ENCODE measurements at places on chromosomes 7 and 10.

- no peak for DNase-seq
These were observed 1.2 kb upstream of the MPP7 start for GRCh38 chr10:28304032-28304571.

DNA sequence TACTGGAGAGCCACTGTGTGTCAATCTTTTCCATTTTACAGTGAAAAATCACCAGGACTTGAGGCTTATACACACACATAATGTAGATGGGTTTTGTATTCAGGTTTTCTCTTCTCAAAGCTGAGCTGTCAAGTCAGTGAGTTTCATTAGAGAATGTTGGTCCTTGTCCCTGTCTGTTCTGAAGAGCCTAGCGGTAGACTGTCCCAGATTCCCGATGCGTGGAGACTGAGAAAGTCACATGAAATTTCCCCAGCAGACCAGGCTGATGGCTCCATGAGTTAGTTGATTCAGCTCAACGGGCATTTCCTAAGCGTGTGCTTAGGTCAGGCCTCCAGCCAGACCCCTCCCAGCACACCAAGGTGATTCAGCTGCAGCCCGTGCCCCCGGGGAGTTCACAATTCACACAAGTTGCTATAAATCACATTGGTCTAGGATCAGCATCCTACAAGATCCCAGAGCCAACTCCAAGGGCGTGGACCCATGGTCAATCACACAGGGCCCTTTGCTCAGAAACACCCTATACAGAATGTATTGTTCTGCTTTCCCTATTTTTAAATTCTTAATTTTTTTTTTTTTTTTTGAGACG lies 17.2 kb downstream of the CHST15 start:
- DNase-seq: no peak

GRCh38 chr10:17061418-17061817 lies 68.2 kb downstream of the CUBN start:
- DNase-seq: no peak

GRCh38 chr10:131708225-131708880 lies 192.5 kb upstream of the PPP2R2D start:
- DNase-seq: no peak

DNA sequence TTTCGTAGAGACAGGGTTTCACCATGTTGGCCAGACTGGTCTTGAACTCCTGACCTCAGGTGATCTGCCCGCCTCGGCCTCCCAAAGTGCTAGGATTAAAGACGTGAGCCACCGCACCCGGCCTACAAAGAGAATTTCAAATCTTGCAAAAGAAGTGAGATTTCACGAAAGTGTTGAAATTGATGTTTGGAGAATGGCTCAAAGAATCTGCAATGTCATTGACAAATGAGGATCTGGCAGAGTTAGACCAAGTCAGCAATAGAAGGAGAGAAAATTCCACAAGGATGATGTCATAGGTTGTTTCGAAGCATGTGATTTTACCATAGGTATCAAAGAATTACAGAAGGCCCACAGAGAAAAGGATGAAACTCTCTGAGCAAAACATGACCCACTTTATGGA lies 71.7 kb downstream of the LYZL2 start:
- DNase-seq: no peak

DNA sequence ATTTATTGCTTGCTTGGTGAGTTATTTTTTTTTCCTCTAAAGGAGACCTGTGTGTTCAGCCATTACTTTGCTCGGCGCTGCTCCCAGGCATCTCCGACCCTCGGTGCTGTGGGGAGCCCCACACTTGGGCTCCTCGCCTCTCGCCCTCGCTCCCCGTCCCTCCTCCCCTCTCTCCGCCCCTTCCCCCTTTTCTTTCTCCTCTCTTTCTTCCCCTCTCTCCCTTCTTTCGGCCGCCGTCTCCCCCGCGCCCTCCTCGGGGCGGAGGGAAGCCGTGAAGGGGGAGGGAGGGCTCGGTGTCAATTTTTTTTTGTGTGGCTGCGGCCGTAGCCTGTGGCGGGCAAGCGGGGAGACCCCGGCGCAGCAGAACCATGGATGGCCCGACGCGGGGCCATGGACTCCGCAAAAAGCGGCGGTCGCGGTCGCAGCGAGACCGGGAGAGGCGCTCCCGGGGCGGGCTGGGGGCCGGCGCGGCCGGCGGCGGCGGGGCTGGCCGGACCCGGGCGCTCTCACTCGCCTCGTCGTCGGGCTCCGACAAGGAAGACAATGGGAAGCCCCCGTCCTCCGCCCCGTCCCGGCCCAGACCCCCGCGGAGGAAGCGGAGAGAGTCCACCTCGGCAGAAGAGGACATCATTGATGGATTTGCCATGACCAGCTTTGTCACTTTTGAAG lies 1.1 kb downstream of the AUTS2 start:
- DNase-seq: peak; percentile 45

GRCh38 chr7:151993977-151994676 lies 31.3 kb upstream of the GALNT11 start:
- DNase-seq: no peak

DNA sequence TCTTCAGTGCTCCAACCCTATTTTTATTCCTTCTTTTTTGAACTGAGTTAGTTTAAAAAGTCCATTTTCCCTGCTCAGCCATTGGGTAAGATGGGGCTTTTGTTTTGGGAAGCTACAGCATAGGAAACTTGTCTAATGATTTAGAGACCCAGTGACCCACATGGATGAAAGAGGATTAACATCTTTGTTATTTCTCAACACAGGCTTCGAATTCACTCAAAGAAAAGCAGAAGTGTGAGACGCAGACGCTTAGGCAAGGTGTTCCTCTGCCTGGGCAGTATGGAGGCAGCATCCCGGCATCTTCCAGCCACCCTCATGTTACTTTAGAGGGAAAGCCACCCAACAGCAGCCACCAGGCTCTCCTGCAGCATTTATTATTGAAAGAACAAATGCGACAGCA lies 152.0 kb downstream of the HDAC9 start:
- DNase-seq: no peak

Data from bone marrow (tissue), 2 donors.